ENCODE measurements at places on chromosomes 4 and X.

GRCh38 chr4:39660045-39660444, 21.4 kb upstream of the SMIM14 start:
- DNase-seq, result no peak

DNA sequence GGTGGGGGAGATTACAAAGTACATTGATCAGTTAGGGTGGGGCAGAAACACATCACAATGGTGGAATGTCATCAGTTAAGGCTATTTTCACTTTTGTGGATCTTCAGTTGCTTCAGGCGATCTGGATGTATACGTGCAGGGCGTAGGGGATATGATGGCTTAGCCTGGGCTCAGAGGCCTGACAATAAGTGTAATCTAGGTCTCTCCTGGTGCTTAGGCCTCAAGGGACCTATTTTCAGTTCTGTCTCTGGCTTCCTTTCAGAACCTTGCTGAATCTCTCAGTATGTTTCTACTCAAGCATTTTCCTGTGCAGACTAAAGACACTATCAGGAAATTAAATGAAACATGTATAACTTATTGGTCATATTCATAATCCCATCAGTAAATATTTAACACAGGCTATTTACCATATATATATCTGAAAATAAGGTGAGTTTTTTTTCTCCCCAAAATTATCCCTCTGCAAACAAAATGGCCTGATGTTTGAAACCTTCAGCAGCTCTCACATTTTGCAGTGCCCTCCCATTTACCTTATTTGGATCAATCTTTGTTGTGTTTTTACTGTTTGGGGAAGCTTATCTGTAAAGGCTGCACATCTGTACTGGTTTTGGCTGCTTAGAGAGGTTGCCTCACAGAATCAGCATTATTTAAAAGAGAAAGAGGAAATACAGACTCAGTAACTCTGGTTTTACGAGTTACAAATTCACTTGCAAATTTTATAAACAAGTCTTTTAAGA, 2.3 kb upstream of the ZCCHC4 start:
- DNase-seq, result no peak

- peak; percentile 51 for DNase-seq
These were observed 22.0 kb upstream of the SPINK2 start for GRCh38 chr4:56843421-56843899.

DNA sequence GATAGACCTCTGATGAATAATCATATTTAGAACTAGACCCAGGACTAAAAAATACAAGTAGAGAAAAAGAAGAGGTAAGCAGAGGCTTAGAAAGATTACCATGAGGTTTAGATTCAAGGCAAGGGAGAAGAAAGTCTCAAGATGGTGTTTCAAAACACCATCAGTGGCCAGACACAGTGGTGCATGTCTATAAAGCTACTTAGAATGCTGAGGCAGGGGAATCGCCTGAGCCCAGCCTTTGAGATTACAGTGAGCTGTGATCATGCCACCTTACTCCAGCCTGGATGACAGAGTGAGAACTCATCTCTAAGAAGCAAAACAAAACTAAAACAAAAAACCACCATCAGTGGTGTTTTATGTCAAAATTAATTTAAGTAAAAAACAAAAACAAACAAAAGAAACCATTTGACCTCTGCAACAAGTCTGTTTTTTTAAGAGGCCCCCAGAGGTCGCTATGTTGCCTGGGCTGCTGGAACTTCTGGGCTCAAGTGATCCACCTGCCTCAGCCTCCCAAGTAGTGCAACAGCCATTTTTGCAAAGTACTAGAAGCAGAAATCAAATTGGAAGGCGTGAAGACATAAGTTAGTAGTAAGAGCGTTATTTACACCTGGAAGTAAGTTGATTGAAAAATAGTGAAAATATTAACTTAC, 784.3 kb downstream of the ADGRL3 start:
- DNase-seq, result no peak

DNA sequence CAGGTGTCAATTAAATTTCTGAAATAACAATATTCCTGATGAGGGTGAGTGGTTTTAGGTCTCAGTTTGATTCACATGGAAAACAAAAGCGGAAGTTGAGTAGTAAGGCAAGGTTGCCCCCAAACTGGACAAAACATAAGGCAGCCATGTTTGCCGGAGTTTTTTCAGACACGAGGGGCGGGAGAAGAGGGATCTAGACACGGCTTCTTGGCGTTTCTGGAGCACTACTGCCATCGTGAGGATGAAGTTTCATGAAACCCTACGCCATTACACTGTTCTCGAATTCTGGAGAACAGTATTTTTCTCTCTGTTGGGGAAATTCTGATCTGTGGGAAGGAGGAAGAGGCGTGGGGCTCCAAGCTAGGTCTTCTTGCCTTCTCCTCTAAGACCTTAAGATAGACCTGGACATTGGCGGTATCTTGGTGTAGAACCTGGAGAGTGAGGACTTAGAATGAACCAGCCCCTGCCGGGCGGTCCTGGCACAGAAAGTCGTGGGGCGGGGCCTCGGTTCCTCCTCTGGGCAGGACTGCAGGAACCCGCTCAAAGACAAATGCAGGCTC, 160.3 kb downstream of the OR13H1 start:
- DNase-seq, result no peak

DNA sequence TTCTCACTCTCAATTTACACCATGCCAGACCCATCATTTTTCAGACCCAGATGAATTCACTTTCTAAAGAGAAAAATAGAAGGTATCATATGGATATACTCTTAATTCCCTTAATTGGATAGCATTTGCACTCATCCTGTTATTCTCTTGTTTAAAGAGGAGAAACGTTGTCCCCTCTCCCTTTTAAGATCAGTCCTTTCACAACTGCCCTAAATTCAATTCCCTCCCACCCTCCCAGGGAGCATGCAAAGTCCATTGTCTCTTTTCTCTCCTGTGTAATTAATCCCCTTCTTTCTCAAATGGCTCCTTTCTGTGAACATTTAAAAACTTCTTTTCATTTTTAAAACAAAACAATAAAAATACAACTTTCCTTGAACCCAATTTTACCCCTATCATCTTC, 124.7 kb upstream of the TLL1 start:
- DNase-seq, result no peak

DNA sequence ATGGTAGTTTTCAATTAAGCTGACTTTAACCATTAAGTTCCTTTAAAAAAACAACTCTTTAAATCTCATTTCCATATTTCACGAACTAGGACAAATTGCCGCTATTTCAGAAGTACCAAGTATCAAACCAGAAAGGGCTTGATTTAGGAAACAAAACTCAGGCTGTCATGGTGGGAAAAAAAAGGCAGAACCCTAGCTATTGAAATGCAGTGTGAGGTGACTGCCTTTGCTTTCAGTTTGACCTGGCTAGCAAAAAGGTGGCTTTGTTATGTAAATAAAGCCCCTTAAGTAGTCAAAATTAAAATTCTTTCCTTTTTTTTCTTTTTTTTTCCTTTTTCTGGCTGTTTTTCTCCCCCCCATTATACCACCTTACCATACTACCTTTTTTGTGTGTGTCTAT, 40.6 kb upstream of the CYP2U1 start:
- DNase-seq, result no peak

DNA sequence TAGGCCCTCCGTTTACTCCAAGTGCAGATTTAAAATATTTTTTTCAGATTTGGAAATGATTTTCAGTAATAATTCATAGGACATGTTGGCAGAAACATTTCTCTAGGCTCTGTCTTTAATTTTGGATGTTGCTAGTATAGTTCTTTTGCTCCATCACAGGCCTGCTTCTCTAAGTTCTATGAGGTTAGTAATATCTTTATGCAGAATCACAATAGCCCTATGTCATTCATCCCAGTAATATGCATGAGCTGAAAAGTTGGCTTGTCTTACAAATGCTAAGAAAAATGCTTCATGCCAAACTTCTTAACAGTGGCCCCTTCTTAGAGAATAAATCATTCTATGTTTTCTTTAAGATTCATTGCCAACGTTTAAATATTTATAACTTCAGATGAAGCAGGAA, 148.3 kb upstream of the TLL1 start:
- DNase-seq, result no peak

DNA sequence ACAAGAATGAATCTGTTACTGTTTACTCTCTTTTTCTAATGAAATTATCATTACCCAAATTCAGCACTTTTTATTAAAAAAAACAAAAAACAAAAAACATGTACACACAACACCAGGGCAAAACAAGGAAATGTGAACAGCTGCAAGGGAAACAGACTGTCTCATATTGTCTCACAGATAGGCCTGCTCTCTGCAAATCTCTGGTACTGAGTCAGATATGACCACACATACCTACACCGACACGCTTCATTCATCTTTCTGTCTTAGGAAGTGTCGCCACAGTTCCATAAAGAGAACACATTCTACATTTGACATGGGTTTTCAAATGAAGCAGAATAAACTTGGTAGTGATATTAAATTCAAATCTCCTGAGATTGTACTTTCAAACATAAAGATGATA, 92.2 kb upstream of the GPR34 start:
- DNase-seq, result no peak

DNA sequence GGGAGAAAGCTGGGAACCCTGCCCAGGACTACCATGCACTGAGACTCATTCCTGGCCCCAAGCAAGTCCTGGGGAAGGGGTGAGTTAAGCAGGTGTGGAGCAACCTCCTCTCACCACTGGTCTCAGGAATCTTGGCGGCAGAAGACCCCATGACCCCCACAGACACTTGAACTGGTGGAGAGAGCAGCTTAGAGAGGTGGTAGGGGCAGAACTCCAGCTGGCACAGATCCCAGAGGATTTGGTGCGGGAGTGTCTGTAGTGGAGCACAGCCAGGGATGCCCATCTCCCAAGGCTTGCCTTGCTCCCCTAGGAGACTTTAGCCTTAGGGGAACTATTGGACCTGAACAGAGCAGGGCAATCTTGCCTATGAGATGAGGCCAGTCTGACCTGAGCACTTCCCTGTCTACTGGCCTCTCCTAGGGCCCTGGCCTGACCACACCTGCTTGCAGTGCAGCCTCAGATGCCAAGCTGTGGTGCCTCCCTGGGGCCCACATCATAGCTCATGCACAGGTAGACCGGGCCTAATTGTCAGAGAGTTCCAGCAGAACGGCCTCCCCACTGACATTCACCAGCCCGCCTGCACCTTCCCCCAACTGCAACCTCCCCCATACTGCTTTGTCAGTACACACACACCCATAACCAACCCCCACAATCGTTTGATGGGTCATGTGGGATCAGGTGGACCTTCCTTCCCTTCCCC, 78.0 kb downstream of the NAA11 start:
- no peak for DNase-seq

GRCh38 chr4:126262665-126263064, 947.9 kb downstream of the FAT4 start:
- DNase-seq, result no peak

DNA sequence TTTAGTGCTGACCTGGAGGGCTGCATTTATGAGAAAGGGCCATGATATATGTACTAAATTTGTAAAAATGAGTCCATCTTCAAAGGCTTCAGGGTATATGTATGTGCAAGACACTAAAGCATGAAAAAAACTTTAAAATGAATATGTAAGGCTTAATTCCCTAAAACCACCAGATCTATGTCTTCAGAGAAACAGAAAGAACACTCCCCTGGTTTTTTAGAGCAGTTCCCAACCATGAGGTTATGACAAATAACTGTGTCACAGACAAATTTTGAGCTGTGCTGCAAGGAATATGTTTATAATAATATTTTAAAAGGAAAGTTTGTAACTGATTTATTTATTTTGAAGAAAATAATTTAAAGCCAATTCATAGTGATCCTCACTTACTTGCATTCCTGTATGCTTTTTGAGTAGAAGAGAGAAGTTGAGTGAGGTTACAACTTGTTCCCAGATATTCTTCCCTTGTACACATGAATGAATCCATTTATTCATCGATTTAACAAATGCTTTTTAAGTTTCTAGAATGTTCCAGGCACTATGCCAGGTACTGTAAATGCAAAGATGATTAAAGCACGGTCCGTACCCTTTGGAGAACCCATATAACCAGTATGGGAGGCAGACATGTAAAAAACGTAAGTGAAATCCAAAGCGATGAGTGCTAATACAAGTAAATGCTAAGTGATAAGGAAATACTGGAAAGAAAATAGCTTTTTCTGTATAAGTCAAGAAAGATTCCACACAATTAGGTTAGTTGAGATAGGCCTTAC, 295.2 kb upstream of the DIAPH2 start:
- DNase-seq, result no peak

DNA sequence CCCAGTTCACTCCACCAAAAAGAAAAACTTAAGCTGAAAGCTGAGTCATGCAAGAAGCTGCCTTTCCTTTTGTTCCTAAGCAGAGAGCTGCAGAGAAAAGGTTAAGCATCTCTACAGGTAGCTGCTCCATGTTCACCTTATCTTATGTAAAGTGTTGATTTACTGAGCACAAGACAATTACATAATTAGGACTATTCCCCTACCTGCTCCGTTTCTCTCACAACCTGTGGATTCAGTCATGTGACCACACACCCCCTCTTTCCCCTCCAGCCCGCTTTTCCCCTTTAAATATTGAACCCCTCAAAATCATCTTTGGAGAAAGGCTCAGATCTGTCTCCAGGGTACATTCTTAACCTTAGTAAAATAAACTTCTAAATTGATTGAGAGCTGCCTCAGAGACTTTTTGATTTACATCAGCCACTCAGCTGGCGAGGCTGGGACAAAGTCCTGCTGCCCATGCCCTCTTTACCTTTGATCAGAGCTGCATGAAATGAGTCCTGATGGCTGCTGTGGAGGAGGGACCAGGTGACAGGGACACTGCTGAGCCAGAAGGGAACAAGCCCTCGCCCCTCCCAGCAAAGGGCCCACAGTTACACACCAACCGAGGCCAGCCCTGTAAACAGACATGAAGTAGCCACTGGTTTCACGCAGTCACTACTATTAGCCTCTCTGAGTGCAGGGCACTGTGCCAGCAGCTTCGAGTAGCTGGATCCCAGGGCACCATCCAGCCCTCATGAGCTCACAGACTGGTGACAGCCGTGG, 53.9 kb upstream of the C4orf50 start:
- DNase-seq, result peak; percentile 66

GRCh38 chrX:13761606-13762414, 27.3 kb downstream of the OFD1 start:
- DNase-seq, result no peak

DNA sequence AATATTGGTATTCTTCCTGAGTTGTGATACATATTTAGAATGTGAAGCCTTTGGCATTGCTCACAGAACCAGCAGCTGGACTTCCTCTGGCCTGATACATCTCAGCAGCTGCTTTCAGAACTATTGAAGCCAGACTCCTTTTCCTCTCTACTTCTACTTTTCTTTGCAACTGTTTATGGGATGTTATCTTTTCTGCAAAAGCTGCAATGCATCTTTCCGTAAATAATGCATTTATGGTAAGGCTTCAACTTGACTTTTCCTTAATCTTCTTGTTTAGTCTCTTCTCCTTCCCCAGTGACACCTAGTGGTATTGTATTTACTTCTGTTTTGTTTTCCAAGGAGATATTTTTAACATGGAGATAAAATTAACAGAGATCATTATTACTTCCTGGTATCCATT, 1548.7 kb downstream of the PCDH7 start:
- no peak for DNase-seq

DNA sequence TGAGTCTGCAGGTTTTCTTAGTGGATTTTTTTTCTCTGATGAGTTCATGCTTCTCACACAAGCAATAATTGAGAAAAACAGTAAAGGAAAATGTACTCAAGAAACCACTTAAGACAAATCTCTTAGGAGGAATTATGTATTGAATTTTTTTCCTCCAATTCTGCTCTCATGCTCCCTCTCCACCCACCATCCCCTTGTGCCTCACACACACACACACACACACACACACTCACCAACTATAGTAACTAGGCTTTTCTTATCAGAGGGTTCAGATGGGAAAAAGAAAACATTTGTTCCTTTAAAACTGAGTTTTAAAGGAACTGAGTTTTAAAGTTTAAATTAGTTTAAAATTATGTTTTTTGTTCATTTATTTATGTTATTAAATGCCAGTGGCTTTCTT, 47.0 kb upstream of the ANXA10 start:
- DNase-seq, result no peak

- DNase-seq, result no peak
These were observed 4.0 kb downstream of the MAGEB2 start for GRCh38 chrX:30219372-30219771.
